ENCODE measurements at places on chromosomes 16 and 17.

GRCh38 chr17:14374268-14374667 is 73.4 kb downstream of the HS3ST3B1 start:
- DNase-seq: no peak

DNA sequence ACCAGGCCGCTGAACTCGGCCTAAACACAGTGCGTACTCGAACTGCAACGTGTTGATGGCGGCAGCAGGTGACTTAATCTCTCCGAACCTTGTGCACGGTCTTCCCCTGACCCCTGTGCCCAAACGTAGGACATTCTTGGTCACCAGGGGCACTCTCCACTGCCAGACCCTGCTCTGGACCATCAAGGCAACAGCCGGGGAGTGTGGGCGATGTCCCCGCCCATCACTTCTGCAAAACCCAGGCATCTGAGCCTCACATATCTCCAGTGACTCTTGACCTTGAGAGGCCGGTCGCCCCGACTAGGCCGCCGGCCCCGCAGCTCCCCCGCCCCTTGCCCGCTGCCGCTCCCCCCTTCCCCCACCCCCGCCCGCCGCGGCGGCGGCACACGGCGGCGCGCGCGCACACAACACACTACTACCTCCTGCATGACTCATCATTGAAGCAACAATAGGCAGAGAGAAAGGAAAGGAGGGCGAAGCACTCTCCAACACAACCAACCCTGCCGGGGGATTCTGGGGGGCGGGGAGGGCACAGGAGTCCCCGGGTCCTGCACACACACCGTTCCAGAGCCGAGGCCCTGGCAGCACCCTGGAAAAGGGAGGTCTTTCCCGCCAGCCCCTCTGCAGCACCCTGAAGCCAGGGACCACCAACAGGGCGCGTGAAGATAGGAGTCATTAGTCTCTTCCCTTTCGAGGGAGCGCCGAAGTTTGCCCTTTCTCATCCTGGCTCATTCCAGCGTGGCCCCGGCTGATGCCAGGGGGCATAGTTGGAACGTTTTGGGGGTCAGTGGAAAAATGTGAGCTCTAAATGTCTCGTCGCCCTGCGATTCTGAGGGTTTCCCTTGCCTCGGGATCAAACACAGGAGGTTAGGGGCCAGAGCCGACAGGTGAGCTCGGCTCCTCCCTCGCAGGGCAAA is 1.9 kb downstream of the MNT start:
- peak; percentile 80 for DNase-seq

DNA sequence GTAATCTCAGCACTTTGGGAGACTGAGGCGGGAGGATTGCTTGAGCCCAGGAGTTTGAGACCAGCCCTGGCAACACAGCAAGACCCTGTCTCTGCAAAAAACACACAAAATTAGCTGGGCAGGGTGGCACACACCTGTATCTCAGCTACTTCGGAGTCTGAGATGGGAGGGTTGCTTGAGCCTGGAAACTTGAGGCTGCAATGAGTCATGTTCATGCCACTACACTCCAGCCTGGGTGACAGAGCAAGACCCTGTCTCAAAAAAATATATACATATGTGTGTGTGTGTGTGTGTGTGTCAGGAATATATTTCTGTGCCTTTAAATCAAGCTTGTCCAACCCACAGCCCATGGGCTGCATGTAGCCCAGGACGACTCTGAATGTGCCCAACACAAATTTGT is 55.2 kb downstream of the CRISPLD2 start:
- no peak for DNase-seq

- no peak for DNase-seq
These were observed 6.5 kb upstream of the XYLT2 start for GRCh38 chr17:50339381-50339780.

GRCh38 chr17:65678546-65678945 is 117.1 kb upstream of the AXIN2 start:
- no peak for DNase-seq
